ENCODE measurements at places on chromosomes 6 and 20. TPM values are rescaled to one million over a fixed set of nuclear protein-coding genes. Genes with fewer than 3 reads are reported as not detected.

DNA sequence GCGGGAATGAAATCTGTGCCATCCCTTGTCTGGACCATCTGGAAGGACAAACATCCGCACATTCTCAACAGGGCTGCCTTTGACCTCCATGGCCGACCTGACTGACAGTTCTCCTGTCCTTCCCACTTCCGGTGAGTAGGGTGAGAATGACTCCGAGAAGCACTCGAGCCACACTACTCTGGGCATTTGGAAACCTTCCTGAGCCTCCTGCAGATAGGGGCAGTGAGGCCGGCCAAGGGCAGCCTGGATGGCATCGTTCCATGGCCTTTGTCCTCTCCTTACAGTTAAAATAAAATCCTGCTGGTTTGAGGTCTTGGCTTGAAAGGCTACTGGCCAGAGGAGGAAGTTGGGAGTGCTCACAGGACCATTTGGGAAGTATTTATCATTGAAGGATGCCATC is 70.9 kb upstream of the QKI start:
- H3K4me3 ChIP-seq = no peak overlapping the region
- H3K36me3 ChIP-seq = no peaks in the 10 kb centered on the region
- no peak overlapping the region for H3K27ac ChIP-seq
- H3K4me1 ChIP-seq = no peaks in the 10 kb centered on the region
- no peaks in the 10 kb centered on the region for H3K27me3 ChIP-seq
- no peak for DNase-seq

BMP2 gene
- total RNA-seq = 3.5 TPM

PBOV1 gene
- total RNA-seq = not detected

CCN2 gene
- total RNA-seq = 588 TPM

DNA sequence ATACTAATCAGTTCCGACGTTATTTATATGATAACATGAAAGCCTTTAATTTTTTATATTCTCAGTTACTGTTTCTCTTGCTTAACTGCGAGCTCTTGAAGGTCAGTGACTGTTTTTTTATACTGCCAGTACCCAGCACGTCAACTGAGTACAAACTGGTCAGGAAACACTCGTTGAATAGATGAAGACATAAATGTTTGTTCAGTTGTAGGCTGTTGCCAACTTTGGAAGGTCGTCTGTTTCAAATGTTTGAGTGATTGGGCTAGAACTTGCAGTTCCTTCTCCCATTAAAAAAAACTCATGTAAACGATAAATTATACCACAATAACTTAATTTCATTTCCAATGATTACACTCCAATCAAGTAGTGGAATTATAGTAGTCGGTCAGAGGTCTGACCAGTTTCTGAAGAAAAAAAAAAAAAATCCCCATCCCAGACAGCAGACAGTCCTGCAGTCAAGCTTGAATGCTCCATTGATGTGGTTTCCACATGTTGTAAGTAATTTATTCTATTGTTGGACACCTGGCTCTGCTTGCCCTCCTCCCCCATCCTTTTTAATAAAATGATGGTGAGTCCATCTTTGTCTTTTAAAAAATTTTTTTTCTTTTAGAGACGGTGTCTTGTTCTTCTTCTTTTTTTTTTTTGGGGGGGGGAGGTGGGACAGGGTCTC is 81.1 kb downstream of the SASH1 start:
- no peaks in the 10 kb centered on the region for H3K4me1 ChIP-seq
- H3K27me3 ChIP-seq = no peaks in the 10 kb centered on the region
- no peak for DNase-seq
- no peak overlapping the region for H3K4me3 ChIP-seq
- no peak overlapping the region for H3K27ac ChIP-seq

DNA sequence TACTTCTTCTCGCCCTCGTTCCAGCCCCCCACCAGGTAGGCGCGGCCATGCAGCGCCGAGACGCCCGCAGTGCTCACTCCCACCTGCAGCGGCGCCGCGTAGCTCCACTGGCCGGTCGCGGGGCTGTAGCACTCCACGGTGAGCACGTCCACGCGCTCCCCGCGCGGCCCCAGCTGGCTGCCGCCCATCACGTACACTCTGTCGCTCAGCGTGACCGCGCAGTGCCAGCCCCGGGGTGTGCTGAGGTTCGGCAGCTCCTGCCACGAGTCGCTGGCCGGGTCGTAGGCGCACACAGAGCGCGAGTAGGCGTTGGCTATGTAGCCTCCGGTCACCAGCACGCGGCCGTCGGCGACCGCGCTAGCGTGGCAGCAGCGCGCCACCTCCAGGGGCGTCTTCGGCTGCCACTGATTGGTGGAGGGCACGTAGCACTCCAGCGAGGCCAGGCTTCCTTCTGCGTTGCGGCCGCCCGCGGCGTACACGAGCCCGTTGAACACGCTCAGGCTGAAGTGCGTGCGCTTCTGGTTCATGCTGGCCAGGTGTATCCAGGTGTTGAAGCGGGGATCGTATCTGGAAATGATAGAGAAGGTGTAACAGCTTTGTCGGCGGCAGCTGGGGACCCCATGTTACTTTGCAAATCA is 13.7 kb downstream of the KLHL31 start:
- H3K4me3 ChIP-seq = peak overlapping the region; percentile 13
- no peaks in the 10 kb centered on the region for H3K4me1 ChIP-seq
- H3K27ac ChIP-seq = no peak overlapping the region
- DNase-seq = peak; percentile 89
- no peaks in the 10 kb centered on the region for H3K27me3 ChIP-seq

GRCh38 chr20:62835931-62836861 is 19.3 kb downstream of the COL9A3 start:
- H3K36me3 ChIP-seq = no peaks in the 10 kb centered on the region
- H3K27me3 ChIP-seq = no peaks in the 10 kb centered on the region
- H3K4me3 ChIP-seq = no peak overlapping the region
- H3K27ac ChIP-seq = no peak overlapping the region
- DNase-seq = peak; percentile 65

- H3K4me3 ChIP-seq = no peak overlapping the region
- peak overlapping the region; percentile 92 for H3K27ac ChIP-seq
- no peaks in the 10 kb centered on the region for H3K27me3 ChIP-seq
- no peaks in the 10 kb centered on the region for H3K4me1 ChIP-seq
These were observed 97.2 kb upstream of the MAP7 start for GRCh38 chr6:136647363-136647852.

DBNDD2 gene
- total RNA-seq = 123 TPM

ELOVL4 gene
- total RNA-seq = 2.4 TPM

- peaks cover 3% of the 10 kb centered on the region for H3K4me1 ChIP-seq
- H3K27ac ChIP-seq = no peak overlapping the region
- no peak for DNase-seq
- H3K4me3 ChIP-seq = no peak overlapping the region
These were observed 128.3 kb downstream of the DST start for GRCh38 chr6:56514395-56514794.

DNA sequence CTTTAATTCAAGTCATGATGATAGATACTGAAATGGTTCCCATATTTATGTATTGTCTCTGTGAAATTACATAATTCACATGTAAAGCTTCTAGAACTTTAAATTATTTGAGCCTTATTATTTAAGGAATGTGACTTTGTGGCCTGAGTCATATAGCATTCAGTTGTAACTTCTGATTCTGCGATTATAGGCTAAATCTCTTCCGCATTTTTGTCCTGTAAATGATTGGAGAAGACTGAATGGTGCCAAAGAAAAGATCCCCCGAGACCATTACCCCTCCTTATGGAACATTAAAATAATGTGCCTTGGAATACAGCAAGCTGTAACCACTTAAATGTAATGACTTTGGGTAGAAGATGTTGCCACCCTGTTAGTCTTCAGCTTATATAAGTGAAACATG is 63.3 kb upstream of the MAP7 start:
- no peaks in the 10 kb centered on the region for H3K36me3 ChIP-seq
- H3K27me3 ChIP-seq = no peaks in the 10 kb centered on the region
- H3K4me3 ChIP-seq = no peak overlapping the region
- no peak overlapping the region for H3K27ac ChIP-seq
- DNase-seq = no peak
- peaks cover 4% of the 10 kb centered on the region for H3K4me1 ChIP-seq

GRCh38 chr6:140182821-140183220 is 808.4 kb upstream of the CITED2 start:
- no peak for DNase-seq
- no peak overlapping the region for H3K4me3 ChIP-seq
- H3K36me3 ChIP-seq = peaks cover 2% of the 10 kb centered on the region
- no peak overlapping the region for H3K27ac ChIP-seq

COL11A2 gene
- 1.6 TPM for total RNA-seq

GRCh38 chr6:30130887-30131862 is 4.8 kb upstream of the TRIM40 start:
- H3K27me3 ChIP-seq = no peaks in the 10 kb centered on the region
- H3K4me1 ChIP-seq = no peaks in the 10 kb centered on the region
- H3K27ac ChIP-seq = no peak overlapping the region
- H3K4me3 ChIP-seq = no peak overlapping the region
- peak; percentile 62 for DNase-seq
- H3K36me3 ChIP-seq = no peaks in the 10 kb centered on the region

Measured in aorta (tissue), 5 donors.